ENCODE measurements at places on chromosomes 13 and 19. TPM values are rescaled to one million over a fixed set of nuclear protein-coding genes. Genes with fewer than 3 reads are reported as not detected.

Gene VAV1
- 6.5 TPM for total RNA-seq

Gene PEAK3
- not detected for total RNA-seq

Gene SH2D3A
- total RNA-seq: 12.1 TPM

Gene HCST
- total RNA-seq: 0.18 TPM

Gene TYROBP
- not detected for total RNA-seq

Gene IGFL4
- total RNA-seq: 0.51 TPM

Gene ZNF610
- not detected for total RNA-seq

Gene ADM5
- total RNA-seq: 5.8 TPM

Gene GARIN5A
- total RNA-seq: 1.9 TPM

Gene CYP4F8
- total RNA-seq: not detected

Gene COG6
- total RNA-seq: 12.6 TPM

Gene APOC4
- total RNA-seq: not detected

Gene MEF2B
- 0.39 TPM for total RNA-seq

Gene FLT1
- total RNA-seq: 0.02 TPM

Data from A549 treated with RU486 at 1 μM for 4 hours (cell line).